ENCODE measurements at places on chromosomes 7 and 10.

DNA sequence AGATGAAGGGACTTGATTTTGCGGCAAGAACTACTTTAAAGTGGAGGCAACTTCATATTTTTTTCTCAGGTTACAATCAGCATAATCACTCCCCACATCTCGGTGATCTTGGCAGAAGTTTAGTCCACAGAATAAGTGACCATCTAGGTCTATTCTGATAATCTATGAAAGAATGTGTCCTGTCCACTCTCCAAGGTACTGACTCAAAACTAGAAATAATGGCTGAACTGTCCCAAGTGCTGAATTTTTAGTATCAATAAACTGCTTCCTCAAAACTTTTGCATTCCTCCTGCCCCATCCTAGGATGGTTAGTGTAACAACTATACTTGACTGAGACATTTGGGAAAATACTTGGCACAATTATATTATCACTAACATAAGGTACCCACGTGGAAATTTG lies 10.9 kb upstream of the CHRM2 start:
- no peak for DNase-seq

DNA sequence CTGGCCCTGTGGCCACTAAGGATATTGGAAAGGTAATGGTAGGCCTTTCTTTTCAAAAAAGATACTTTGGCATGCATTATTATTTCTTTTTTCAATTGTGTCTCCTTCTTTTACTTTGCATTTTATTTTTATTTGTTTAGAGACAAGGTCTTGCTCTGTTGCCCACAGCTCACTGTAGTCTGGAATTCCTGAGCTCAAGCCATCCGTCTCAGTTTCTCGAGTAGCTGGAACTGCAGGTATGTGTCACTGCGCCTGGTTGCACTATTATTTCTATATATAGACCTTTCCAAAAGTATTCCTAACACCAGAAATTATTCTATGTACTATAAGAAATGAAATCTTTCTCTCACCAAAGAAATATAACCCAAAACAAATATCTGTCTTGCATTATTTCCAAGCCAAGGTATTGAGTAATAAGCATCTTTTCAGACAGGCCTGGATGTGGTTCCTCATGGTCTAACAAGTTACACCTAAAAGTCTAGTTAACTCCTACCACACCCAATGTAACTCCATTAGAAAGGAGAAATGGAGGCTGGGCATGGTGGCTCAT lies 500.8 kb upstream of the ANKRD30A start:
- DNase-seq: no peak

GRCh38 chr7:5469375-5470166 lies 45.9 kb upstream of the TNRC18 start:
- DNase-seq: no peak

- no peak for DNase-seq
Observed at GRCh38 chr7:103921692-103922091, 67.8 kb downstream of the RELN start.

Data from NCI-H187 treated with DMSO at 0.1 percent for 48 hours (cell line).